ENCODE measurements at places on chromosomes 1 and 21.

DNA sequence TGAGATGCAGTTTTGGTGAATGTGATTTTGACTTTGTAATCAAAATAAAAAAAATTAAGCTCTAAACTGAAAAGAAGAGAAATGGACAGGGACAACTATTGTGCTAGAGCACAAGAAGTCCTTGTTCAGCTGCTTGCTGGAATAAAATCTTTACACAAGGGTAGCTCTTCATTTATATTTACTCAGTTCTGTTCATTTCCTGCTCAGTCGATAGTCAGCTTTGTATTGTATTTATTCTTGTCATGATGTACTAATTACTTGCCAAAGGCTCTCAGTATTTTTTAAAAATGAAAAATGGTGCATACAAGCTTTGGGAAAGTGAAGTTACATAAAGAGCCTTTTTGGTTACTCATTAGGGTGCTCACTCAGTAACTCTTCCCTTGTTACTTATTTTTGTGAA lies 17.8 kb downstream of the F5 start:
- no peak for DNase-seq

DNA sequence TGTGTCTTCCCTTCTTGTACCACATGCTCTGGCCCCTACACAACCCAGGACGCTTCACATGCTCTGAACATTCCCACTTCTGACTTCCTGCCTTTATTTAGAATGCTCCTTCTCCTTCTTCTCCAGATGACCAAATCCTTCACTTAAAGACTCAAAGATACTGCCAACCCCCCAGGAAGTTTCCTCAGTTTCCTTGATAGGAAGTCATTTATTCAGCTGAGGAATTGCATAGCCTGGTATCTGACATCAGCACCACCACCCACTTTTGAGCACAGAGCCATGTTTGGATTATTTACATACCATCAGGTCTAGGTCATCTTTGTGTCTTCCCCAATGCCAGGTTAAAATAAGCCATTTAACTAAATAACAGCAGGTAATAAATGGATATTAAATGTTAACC lies 42.4 kb downstream of the GFI1 start:
- DNase-seq = no peak

GRCh38 chr1:210907251-210907805 lies 226.6 kb downstream of the KCNH1 start:
- no peak for DNase-seq

DNA sequence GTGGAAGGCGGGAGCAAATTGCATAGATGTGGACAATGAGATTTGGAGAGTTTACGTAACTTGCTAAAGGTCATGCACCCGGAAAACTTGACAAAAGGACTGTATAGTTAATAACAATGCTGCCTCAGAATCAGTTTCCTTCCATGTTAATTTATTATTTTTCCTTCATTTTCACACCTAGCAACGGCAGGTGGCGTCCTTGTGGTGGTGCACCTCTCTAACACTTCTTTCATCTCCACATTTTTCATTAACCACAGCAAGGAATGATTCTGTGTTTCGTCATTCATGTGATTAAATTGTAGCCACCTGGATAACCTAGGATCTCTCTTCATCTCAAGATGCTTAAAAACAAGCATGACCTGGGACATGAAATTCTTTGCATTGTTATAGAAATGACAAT lies 2133.0 kb downstream of the NCAM2 start:
- DNase-seq = no peak

DNA sequence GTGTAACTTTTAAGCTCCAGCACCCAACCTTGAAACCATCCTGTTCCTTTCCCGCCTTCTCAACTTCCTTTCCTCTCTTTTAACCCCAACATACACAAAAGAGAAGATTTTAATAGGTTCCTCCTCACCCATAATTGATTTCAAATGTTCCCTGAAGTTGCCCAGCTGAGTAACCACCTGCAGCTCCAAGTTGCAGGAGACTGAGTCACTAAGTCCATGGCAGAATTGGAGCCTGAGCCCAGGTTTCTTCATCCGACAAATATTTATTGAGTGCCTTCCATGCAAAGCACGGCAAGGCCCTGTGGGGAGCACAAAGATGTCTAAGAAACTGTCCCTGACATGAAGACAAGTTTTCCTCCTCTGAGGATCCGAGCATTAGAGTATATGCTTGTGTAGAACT lies 97.7 kb downstream of the PAPPA2 start:
- DNase-seq = no peak

DNA sequence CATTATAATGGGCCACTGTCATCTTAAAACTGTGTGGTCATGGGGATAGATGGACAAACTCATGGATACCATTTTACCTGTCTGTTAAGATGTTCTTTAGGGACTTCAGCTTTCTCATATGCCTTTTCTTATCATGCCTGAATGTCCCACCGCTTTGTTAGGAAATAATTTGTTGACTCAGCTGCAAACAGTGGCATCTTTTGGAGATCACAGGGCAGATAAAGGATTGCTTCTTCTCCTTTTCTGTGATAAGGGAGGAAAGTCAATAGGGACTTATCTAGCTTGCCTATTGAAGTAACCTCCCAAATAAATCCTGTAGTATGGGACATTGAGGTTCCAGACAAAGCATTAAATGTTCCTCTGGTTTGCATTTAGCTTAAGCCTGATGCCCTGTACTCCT lies 79.8 kb upstream of the KIAA0040 start:
- DNase-seq = no peak

- no peak for DNase-seq
These were observed 1031.6 kb downstream of the KCNT2 start for GRCh38 chr1:195576641-195577040.

DNA sequence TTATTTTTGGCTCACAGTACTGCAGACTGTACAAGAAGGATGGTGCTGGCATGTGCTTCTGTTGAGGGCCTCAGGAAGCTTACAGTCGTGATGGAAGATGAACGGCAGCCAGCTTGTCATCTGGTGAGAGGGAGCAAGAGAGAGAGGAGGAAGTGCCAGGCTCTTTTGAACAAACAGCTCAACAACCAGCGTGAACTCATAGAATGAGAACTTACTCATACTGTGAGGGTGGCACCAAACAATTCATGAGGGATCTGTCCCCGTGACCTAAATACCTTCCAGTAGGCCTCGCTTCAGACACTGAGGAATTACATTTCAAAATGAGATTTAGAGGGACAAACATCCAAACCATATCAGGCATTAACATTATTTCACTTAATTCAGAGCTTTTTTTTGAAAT lies 84.7 kb downstream of the PKN2 start:
- no peak for DNase-seq

- no peak for DNase-seq
These were observed 14.8 kb upstream of the CASQ2 start for GRCh38 chr1:115783311-115783710.

- DNase-seq = no peak
These were observed 91.1 kb downstream of the DMRTB1 start for GRCh38 chr1:53550201-53550741.

GRCh38 chr1:186888367-186888766 lies 59.6 kb downstream of the PLA2G4A start:
- DNase-seq = no peak

- no peak for DNase-seq
These were observed 38.8 kb downstream of the ARID1A start for GRCh38 chr1:26734501-26735058.

All from naive B cell (primary cell).